CD8-positive, alpha-beta memory T cell (primary cell): ENCODE measurements at places on chromosomes 6 and 20.

DNA sequence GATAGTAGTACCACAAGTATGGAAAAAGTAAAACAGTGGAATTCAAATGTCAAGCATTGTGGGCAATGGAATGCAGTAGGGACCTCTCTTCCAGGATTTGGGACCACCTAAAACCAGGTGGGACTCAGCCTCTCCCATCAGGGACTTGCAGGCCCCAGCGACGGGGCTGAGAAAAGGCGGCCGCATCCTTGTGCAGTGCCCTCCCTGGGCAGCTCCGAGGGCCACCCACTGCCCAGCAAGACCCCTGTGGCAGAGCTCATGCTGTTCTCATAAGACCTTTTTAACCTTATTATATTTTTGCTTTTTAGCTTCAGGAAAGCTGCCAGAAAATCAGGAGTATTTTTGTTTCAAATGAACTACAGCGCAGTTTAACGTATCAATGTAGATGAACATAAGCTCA lies 142.6 kb upstream of the RPS6KA2 start:
- no peak for DNase-seq

DNA sequence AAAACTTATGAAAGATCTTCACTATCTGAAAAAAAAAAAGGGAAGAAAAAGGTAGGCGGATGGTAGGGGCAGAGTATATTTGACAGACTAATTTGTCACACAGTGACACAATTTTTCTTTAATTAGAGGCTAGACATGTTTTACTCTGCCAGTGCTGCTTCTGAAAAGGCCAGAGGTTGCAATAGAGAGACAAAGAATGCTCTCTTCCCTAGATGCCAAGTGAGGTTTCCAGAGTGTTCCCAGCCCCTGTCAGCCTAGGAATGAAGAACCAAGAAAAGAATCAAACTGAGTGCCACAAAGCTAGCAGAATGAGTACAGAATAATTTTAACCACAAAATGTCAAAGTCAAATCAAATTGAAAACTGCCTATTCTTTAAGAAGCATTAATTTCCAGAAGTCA lies 13.0 kb downstream of the PNISR start:
- DNase-seq: no peak

DNA sequence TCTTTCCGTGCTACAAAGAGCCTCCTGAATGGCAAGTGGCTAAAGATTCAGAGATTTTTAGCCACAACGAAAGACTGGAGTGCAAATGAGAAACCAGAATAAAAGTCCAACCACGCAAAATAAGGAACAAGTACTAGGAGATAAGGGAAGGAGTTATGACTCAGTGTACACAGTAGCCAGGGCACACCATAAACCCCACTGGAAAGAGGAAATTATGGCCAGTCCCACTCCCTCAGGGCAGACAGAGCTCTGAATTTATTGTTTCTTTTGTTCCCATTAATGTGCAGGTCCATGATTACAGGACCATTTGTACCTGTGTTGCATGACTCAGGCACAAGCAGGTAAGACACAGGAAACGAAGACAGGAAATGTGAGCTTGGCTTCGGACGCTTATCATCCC lies 150.3 kb upstream of the PREP start:
- DNase-seq: no peak

- DNase-seq: no peak
These were observed 43.9 kb upstream of the CLIC5 start for GRCh38 chr6:46059608-46060007.

DNA sequence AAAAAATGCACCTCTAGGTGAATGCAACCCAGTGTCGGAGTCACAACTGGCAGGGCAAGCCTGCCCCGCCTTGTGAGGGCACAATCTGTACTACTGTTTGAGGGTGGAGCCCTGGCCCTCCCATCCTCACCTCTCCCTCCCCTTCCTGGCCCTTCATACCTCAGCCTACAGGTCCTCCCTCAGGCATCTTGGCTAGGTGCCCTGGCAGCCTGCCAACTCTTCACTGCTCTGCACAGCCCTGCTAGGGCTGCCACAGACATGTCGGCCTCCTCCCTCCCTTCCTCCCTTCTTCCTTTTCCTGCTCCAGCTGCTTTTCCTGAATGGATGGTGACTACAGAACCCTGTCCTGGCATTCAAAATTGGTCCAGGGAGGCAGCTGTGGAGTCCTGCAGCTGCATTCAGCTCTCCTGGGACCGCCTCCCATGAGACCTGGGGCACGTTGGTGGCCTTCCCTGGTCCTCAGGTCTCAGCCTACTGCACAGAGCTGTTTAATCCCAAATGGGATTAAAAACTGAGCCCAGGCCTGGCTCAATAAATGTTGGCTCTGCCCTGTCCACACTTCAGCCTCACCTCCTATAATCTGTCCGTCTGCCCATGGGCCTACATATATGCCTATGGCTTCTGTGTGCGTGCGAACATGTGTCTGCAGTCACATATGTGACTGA lies 52.7 kb downstream of the CDH22 start:
- DNase-seq: no peak

- DNase-seq: no peak
These were observed 51.0 kb downstream of the RPS12 start for GRCh38 chr6:132865364-132865763.

GRCh38 chr20:56358070-56358469 lies 704 bp upstream of the FAM210B start:
- DNase-seq: no peak

DNA sequence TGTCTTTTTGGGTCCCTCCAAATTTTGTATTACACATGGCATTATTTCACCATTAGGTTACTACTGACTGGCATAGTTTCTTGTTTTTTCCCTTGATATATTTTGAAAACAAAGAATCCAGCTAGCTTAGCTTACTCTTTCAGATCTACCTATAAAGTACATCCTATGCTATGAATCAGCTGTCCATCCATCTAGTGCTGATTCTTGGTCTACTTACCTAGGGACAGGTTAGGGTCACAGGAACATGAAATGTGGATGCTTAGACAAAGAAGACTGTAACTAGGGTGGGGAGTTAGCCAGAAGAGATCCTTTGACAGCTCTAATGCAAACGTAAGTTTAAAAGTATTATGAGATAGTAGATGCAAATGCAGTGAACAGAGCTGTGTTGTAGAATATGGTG lies 91.7 kb downstream of the NKAIN2 start:
- no peak for DNase-seq

DNA sequence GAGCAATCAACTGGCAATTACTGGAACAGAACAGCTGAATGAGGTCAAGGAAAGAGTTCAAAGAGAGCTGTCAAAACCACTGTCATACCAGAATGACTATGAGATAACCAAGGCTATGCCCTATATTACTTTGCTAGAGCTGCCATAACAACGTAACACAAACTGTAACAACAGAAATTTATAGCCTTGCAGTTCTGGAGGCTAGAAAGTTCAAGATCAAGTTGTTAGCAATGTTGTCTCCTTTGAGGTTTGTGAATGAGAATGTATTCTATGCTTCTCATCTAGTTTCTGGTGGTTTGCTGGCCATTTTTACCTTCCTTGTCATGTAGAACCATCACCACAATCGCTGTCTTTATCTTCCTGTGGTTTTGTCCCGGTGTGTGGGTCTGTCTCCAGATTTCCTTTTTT lies 1323.0 kb upstream of the GJE1 start:
- DNase-seq: no peak

- no peak for DNase-seq
These were observed 3.2 kb downstream of the POLH start for GRCh38 chr6:43579171-43579570.

- peak; percentile 12 for DNase-seq
These were observed 339.6 kb downstream of the ARHGAP18 start for GRCh38 chr6:129370268-129370916.

- DNase-seq: no peak
These were observed 251.4 kb downstream of the DLL1 start for GRCh38 chr6:170039156-170040114.

- no peak for DNase-seq
These were observed 38.7 kb downstream of the ACSS2 start for GRCh38 chr20:34915131-34915530.

GRCh38 chr20:61874421-61875068 lies 191.1 kb downstream of the TAF4 start:
- DNase-seq: no peak

DNA sequence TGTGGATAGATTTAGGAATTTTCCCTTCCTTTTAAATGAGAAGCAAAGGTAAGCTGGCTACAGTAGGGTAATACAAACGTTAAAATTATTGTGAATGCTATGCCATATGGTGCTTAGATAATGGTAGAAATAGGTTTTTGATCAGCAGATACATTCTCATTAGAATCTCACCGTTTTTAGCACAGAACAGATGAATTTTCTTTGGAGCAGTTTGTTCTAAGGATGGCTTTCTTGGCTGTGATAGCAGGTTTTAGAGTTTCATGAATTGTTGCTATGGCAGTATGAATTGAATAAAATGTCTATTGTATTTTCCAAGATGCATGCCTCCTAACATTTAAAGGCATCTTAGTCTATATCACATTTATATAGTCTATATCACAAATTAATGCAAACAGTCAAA lies 1394.5 kb downstream of the EPHA7 start:
- DNase-seq: no peak

GRCh38 chr6:110180228-110181008 lies at the start of gene CDC40:
Gene CDC40, plus strand, starts transcription at chr6:110180427. Its CDS starts 18 bp downstream, at chr6:110180445.
- DNase-seq: peak; percentile 46

DNA sequence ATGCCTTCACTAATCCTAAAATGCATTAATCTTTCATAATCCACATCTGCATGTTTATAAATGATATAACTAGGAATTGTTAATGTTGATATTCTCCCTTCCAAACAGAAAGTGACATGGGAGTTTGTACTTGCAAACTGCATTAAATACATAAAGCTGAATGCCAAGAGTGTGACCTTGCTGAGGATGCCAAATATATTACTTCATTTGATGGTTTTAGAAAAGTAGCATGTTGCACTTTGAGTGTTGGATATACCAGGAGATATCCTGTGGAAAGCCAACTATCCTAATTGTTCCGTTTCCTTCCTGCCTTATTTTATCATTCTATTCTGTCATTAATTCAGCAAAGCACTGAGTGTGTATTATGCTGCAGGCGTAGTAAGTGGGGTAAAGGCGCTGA lies 229.8 kb downstream of the TMEM242 start:
- no peak for DNase-seq

- no peak for DNase-seq
These were observed 31.4 kb downstream of the EDN3 start for GRCh38 chr20:59331721-59332329.

DNA sequence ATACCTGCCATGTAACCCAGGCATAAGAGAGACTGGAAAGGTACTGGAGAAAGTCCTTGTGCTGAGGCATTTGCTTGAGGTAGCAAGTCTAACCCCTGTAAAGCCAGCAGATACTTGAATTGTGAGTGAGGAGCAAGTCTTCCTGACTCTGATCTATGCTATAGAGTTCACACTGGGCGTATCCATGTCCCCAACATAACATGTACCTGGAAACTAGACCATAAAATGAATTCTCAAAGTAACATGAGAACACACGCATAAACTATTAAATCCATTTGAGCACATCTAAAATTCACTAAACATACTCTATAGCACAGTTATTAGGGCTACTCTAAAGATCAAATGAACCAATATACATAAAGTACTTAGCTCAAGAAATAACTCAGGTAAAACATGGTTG lies 2.0 kb downstream of the NHSL1 start:
- no peak for DNase-seq

DNA sequence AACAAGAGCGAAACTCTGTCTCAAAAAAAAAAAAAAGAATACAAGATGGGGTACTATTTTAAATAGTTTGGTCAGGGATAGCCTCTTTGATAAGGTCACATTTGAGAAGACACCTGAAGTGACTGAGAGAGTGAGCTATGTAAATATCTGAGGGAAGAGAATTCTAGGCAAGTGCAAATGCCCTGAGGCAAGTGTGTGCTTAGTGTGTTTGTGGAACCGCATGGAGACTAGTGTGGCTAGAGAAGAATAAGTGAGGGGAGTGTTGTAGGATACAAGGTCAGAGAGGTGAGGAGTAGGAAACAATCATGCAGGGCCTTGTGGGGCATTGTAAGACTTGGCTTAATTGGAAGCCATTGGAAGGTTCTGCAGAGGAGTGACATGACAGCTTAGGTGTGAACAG lies 3.4 kb downstream of the RSPH9 start:
- DNase-seq: no peak

DNA sequence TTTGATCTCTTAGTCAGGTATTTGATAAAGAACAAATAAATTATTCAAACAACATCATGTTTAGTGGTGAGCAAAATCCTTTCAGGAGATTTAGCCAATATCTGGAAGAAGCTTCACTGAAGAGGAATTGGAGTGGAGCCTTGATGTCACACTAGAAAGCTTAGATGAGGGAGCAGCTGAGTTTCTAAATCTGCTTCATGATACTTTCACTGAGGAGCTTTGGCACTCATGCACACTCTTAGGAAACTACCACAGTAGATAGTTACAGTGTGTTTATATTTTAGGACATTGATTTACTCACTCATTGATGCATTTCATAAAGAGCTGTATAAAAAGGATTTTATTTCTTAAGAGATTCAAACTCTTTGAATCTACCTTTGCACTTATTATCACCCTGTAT lies 366.2 kb upstream of the BTBD3 start:
- no peak for DNase-seq

DNA sequence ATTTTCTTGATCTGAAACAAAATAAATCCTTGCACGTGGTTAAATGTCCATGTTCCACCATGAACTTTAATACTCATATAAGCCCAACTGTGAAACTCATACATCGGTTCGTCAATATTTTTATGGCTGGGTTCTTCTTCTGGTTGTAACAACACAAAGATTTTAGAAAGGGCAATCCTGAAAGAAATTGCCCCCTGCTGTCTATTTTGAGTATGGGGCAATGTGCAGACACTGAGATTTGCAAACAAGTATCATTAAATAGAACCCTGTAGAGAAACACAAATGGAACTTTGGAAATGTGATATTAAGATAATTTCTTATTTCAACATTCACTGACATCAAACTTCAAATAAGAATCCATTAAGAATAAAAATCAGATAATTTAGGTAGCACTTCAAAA lies 80.2 kb upstream of the PHACTR1 start:
- DNase-seq: no peak

DNA sequence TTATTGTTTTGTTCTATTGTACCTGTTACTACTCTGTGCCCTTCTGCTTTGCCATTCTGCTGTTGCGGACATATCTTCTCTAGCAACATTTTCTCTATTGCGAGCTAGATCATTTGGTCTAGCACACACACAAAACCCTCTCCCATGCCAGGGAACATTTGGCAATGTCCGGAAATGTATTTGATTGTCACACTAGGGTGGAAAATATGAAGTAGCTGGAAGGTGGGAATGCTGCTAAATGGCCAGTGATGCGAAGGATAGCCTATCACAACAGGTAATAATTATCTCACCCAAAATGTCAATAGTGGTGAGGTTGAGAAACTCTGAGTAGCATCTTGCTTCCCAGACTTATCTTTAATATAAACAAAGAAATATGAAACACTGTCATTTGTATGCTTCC lies 331.9 kb downstream of the HTR1B start:
- DNase-seq: no peak
